NAMALWA (cell line): ENCODE measurements at places on chromosomes 11 and 22.

DNA sequence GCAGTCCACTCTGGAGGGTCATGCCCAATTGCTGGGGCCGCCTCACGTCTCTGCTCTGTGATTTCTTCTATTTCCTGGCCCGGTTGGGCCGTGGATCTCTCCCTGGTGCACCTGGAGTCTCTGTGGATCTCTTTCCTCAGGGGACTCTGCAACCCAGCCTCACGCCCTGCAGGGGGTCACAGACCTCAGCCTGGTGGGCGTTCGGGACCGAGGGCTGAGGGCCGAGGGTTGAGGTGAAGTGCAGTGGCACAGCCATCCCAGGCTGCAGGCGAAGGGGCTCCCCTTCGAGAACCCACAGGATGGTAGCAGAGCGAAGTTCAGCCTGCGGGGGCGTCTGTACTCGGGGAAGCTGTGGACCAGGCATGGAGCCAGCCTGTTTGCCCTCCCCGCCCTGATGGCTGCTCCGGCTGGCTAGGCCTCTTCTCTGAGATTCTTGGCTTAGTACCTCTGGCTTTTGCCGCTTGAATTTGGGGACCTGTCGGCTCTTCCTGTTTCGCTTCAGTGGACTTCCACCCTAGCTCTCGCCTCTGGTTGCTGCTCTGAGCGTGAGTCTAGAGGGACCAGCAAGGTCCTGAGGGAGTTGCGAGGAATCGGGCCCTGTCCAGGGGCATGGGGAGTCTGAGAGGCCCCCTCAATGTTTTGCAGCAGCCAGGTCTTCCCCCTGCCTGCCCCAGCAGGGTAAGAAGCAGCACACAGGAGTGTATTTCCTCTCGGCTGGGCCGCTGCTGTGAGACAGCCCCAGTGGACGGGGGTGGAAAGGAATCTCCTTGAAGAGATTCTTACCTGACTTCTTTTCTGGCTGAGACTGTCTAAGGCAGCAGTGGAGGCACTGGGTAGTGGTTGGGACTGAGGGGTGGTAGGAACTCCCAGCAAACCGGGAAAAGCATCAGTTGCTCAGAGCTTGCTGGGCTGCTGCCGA, 140.8 kb downstream of the TBC1D22A start:
- DNase-seq, result no peak

GRCh38 chr11:665062-665703, 28.1 kb downstream of the DRD4 start:
- DNase-seq, result no peak

DNA sequence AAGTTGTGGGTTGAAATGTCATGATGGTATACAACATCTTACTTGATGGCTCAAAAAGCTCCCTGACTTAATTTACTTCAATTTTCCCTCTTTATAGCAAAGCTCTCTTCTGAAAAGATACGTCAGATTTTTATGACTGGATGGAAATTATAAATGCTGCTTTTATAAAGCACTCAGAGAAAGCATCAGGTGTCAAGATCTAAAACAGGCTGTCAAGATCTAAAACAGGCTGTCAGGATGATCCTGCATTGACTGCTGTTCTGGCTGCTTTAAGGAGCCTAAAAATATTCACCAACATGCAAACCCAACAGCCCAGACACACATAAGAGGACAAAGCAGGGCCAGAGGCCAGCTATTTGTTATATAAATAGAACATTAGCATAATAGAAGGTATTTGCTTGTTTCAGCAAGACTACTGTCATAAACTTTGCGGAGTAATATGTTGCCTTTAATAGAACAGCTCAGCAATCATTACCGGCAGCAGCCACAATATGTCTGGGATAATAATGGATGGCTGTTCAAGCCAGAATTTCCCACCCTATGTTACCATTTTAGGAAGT, 77.3 kb upstream of the ANO5 start:
- DNase-seq, result no peak

GRCh38 chr11:84685976-84686375, 941.2 kb downstream of the DLG2 start:
- DNase-seq, result no peak

- no peak for DNase-seq
Observed at GRCh38 chr22:39725351-39726035, 154.9 kb downstream of the CACNA1I start.
